CD4-positive, alpha-beta T cell treated with Interleukin-4 for 1 hour (primary cell): ENCODE measurements at places on chromosomes 4 and X.

DNA sequence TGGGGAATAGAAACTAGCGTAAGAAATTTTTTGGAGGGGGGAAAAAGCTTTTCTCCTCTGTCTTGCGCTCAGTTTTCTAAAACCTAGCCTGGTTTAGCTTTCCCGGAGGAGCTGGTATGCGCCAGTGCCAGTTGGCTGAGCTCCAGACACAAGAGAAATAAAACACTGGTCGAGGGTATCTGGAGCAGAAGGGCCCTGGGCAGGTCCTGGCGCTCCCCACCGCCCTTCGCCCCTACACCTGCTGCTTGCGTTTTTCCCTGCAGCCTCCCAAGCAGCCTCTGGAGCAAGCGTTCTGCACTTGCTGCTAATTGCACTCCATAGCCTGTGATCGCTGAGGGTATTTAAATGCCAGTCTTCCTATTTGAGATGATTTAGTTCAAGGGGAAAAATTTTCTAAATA, 816 bp downstream of the EREG start:
- no peak for DNase-seq

GRCh38 chr4:188714907-188715306, 575.7 kb downstream of the TRIML1 start:
- DNase-seq, result no peak

DNA sequence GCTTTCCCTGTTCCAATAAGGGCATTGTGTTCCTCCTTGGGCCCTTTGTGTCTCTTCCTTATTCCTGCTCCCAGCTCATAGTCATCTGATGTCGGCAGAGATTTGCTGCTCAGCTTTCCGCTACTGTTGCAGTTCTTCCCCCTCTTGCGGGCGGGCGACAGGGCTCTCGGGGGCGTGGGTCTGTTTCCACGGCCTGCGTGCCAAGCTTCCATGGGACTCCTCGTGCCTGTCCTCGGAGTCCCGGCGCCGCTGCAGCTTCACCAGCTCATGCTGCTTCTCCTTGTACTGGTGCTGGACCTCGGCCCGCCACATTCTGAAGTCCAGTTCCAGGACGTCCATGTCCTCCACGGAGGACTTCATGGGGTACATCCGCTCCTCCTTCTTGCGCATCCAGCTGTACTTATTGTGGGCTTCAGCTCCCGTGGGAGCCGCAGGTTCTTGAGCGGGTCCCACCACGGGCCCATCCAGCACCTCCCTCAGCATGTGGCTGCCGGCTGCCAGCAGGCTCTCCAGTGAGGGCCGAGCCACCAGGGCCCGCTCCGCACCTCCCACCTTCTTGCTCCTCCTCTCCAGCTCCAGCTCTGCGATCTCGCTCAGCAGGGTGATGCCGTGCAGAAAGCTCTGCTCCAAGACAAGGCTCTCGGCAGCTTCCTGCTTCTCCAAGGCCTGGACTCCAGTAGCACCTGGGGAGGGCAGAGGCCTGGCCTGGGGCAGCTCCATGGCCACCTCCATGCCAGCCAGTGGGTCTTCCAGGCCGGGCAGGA, 74.1 kb upstream of the UCP1 start:
- no peak for DNase-seq

DNA sequence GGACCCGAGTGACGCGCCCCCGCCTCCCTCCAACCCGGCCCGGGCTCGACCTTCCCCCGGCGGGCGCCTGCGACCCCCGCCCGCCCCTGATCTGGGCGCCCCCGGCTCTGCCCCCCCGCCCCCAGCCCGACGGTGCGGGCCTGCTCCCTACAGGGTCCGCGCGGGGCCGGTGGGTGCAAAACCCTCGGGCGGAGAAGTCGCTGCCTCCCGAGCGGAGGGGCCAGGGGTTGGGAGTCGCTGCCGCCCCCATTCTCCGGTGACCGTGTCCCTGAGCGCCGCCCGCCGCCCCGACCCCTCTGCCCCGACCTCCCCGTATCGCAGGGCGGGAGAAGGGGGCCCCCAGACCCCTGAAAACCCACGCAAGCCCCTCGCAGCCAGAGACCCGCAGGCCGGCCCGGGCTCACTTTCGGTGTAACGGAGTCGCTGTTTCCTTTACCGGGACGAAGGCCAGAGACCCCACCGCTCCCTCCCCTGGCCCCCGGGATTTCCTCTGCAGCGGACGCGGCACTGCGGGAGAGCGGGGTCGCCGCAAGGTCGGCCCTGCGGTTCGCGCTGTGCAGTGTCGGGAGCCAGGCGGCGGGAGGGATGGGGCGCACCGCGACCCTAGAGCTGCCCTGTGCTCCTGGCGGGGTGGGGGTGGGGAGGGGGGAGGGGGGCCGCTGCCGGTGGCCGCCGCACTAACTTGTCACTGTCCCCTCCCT, 729 bp upstream of the CPLX1 start:
- no peak for DNase-seq

- peak; percentile 65 for DNase-seq
These were observed 80.9 kb downstream of the IL21 start for GRCh38 chr4:122539861-122540465.

DNA sequence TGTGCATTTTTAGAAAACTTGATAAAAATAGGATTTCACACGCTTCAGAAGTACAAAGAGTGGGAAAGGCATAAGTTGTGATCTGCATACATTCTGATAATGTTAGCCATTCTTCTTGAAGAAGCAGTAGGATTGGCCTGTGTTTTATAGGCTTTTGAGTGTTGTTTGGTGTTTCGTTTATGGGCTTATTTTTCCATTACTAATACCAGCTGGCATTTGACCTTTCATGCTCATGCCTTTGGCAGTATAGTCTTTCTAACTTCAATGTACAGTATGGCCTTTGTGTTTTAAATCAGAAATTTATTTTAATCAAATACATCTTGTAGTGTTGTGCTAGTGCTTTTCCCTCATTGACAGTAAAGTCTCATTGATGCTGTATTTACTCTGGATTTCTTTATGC, 51.5 kb upstream of the SLC4A4 start:
- DNase-seq, result no peak
